Left renal cortex interstitium (tissue), 4 donors: ENCODE measurements at places on chromosomes 5 and 9. TPM values are rescaled to one million over a fixed set of nuclear protein-coding genes. Genes with fewer than 3 reads are reported as not detected.

The ROR2 gene
- 21.4 TPM for polyA plus RNA-seq

The TRIM36 gene
- 2.4 TPM for polyA plus RNA-seq

The TRIM7 gene
- 0.29 TPM for polyA plus RNA-seq

The FAM120A gene
- polyA plus RNA-seq, result 80.7 TPM

The FOXB2 gene
- polyA plus RNA-seq, result not detected

The ARHGEF28 gene
- 46.8 TPM for polyA plus RNA-seq

The GPR150 gene
- polyA plus RNA-seq, result not detected

The PTGS1 gene
- polyA plus RNA-seq, result 5.2 TPM

The FBLL1 gene
- polyA plus RNA-seq, result 0.35 TPM
